ENCODE measurements at places on chromosomes 5 and 9.

GRCh38 chr9:111957856-111958631 lies 61.4 kb downstream of the UGCG start:
- DNase-seq, result peak; percentile 58

DNA sequence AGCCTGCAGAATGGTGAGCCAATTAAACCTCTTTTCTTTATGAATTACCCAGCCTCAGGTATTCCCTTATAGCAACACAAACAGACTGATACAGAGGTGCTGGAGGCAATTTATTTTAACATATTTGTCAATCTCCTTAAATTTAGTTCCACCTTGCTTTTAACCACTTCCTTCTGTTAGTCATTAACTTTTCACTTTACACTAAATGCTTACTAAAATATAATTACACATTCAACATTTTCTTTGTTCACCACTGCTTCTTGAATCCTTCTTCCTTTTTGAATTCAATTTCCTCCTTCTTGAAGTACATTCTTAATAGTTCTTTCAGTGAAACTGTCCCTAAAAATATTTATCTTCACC lies 39.4 kb downstream of the LYRM7 start:
- DNase-seq, result no peak

GRCh38 chr5:32534041-32534440 lies 51.3 kb upstream of the SUB1 start:
- DNase-seq, result no peak

GRCh38 chr9:134826336-134827285 lies 54.0 kb upstream of the FCN2 start:
- DNase-seq, result no peak

DNA sequence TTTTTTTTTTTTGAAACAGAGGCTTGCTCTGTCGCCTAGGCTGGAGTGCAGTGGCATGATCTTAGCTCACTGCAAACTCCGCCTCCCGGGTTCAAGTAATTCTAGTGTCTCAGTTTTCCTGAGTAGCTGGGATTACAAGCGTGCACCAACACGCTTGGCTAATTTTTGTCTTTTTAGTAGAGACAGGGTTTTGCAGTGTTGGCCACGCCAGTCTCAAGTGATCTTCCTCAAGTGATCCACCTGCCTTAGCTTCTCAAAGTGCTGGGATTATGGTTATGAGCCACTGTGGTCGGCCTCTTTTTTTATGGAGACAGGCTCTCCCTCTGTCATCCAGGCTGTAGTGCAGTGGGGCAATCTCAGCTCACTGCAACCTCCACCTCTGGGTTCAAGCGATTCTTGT lies 82.9 kb downstream of the RAB24 start:
- DNase-seq, result no peak

GRCh38 chr9:37378613-37379004 lies 43.9 kb upstream of the GRHPR start:
- DNase-seq, result no peak
